ENCODE measurements at places on chromosomes 4 and X. TPM values are rescaled to one million over a fixed set of nuclear protein-coding genes. Genes with fewer than 3 reads are reported as not detected.

DNA sequence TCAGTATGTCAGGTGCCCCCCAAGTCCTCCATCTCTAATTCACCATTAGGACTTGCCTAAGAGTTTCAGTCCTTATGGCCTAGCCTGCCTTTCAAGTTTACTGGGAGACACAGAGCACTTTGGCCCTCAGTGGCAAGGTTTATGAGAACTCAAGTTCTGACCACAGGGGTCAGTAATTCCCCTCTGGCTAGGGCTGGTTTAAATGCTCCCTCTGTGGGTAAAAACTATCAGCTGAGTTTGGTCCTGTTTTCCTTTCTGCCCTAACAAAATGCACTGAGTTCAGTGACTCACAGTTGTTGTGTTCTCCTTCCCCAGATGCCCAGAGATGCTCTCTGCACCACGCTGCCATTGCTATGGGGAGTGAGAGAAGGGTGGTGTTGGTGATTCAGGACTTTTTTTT lies 163.2 kb downstream of the RELL1 start:
- no peak for DNase-seq

GRCh38 chr4:183256343-183256742 lies 63.7 kb downstream of the CLDN22 start:
- DNase-seq = no peak

- no peak for DNase-seq
Observed at GRCh38 chrX:120144178-120144844, 14.1 kb upstream of the RHOXF2 start.

GRCh38 chr4:96009427-96010119 lies 169.7 kb downstream of the PDHA2 start:
- DNase-seq = no peak

GRCh38 chr4:101153653-101154052 lies 193.7 kb downstream of the PPP3CA start:
- DNase-seq = no peak

DNA sequence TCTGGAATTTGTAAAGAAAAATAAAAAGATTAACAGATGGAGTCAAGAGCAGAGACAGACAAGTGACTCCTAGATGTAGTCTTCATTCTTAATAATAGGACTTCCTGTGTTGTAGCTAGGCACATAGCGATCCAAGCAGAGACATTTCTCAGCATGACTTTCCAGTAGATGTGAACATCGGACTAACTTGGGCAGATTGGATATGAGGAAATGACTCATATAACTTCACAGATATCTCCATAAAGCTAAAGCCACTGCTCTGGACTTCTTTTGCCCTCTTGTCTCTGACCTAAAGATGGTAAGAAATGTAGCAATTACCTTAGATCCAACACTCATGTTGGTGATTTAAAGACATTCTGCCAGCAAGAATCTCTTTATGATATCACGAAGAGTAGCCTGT lies 131.7 kb downstream of the EPHA5 start:
- DNase-seq = no peak

DNA sequence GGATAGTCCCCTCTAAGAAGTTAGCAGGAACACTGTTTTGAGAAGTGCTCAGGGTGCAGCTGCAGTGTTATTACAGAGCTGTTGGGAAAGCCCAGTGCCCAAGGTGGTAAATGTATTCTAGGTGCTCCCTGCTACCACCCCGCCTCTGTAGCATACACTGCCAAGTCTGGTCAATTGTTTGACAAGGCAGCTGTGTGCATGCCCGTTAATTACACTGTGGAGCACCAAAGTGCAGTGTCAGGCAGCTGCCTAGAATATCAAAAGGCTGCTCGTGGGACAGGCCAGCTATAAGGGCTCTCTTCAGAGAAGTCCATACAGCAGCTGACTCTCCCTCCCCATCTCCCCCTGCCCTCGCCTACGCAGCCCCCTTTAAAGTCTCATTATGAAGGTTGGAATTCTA lies 99.9 kb upstream of the KLHL13 start:
- no peak for DNase-seq

- DNase-seq = no peak
Observed at GRCh38 chrX:152819266-152819665, 11.3 kb downstream of the CETN2 start.

- DNase-seq = no peak
Observed at GRCh38 chr4:163866728-163867315, 372.3 kb downstream of the TMA16 start.

GRCh38 chr4:5957076-5957475 lies 61.2 kb downstream of the C4orf50 start:
- no peak for DNase-seq

GRCh38 chr4:152591396-152591795 lies 55.5 kb upstream of the FBXW7 start:
- peak; percentile 13 for DNase-seq

GRCh38 chrX:6293716-6294115 lies 65.0 kb upstream of the NLGN4X start:
- DNase-seq = no peak

DNA sequence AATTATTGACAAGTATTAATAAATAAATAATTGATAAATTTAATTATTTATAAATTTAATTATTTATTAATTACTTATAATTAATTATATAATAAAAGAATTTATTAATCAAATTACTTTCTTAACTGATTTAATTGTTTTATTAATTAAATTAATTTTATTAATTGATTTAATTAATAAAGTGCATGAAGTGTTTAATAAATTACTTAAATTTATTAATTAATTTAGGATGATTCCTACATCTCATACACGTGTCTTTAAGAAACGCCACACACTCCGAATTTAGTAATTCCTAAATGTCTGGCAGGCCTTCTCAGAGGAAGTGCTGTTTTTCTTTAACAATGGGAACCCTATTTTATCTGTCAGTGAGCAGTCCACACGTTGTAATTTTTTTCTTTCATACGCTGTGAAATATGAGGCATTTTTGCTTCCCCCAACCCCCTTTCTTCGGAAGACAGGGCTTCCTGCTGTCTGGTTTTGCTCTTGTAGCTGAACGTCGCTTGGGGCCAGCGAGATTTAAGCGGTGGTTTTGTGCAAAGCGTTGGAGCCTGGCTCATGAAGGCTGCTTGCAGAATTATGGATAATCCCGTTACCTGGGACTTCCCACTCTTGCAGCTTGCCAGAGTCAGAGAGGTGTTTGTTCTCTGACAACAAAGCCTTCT lies 46.8 kb downstream of the CRLF2 start:
- DNase-seq = no peak

GRCh38 chrX:104330966-104331365 lies 76.2 kb upstream of the ESX1 start:
- DNase-seq = no peak

DNA sequence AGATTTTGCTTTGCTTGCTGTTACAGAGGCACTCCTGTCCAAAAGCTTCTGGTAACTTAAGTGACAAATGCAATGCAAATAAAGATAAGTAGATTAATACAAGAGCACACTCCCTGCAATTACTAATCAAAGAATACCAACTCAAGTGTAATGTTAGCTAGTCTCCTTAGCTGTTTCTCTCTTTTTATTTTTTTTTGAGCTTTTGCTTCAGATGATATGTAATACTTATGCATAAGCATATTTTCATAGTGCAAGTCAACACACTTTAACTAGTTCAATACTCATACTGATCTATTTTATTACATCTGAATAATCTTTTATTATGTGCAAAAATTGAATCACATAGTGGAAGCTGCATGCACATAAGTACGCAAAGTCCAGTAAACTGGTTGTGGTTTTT lies 2.7 kb downstream of the SLC7A11 start:
- DNase-seq = no peak

DNA sequence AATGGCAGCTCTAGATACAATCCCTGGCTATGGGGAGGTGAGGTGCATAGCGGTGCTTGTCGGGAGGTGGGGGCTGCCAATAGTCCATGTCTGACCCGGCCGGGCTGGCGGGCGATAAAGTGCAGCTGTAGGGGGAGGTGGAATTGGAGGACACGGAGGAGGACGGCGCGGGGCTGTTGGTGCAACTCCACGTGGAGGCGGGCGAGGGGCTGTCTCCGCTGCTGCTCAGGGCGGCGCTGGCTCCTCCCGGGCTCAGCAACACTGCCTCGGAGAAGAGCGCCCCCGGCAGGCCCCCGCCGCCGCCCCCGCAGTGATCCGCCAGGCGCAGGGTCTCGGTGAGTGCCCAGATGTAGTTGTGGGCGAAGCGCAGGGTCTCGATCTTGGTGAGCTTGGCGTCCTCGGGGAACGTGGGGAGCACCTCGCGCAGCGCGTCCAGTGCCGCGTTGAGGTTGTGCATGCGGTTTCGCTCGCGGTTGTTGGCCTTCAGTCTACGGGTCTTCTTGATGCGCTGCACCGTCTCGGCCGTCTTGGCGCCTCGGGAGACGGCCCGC lies 1.3 kb downstream of the NEUROG2 start:
- peak; percentile 24 for DNase-seq

DNA sequence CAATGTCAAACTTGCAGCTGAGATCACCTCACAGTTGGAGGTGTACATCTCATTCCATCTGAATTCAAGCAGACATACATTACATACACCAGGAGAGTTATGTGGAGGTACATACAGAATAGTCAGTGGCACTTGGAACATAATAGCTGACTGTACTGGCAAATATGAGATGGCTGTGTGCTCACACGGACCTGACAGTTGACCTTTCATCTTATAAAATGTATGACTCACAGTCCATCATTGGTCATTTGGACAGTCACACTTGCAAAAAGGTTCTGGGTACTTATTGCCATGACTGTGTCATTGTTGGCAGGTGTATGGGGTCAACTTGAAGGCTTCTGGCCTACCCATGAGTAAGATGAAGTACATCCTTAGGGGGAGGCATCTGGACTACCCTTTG lies 88.6 kb upstream of the WDR1 start:
- no peak for DNase-seq

DNA sequence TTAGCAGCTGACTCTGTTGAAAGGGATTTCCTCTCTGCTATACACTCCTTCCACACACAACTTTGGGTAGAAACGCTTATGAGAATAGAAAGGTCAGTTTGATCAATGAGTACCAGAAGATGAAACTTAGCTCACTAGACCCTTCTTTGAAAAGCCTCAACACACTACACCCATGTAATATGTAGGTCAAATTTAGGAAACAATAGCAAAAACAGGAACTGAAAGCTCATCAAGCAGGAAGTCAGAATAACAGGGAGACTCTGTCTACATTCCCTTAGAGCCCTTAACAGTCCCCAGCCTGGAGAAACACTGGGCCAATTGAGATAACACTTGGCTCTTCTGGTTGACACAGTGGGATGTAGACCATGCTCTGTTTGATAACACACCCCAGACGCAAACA lies 30.7 kb downstream of the SRPX2 start:
- DNase-seq = no peak

GRCh38 chr4:139246166-139246565 lies 33.9 kb downstream of the MGARP start:
- no peak for DNase-seq

- DNase-seq = no peak
Observed at GRCh38 chr4:1686440-1687036, 2.4 kb upstream of the FAM53A start.

- DNase-seq = no peak
Observed at GRCh38 chr4:6456450-6456849, 16.0 kb downstream of the PPP2R2C start.

GRCh38 chrX:18468599-18468998 lies 43.2 kb downstream of the CDKL5 start:
- DNase-seq = no peak

DNA sequence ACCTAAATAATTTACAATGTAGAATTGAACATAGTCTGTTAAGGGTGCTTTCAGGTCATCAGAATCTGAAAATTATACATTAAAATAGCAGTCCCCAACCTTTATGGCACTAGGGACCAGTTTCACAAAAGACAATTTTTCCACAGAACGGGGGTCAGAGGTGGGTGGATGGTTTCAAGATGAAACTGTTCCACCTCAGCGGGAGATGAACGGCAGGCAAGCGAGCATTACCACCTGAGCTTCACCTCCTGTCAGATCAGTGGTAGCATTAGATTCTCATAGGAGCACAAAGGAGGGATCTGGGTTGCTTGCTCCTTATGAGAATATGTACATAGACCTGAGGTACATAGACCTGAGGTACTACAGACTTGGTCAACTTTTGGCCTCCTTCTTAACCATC lies 29.0 kb downstream of the LRBA start:
- DNase-seq = no peak

- no peak for DNase-seq
Observed at GRCh38 chrX:109672239-109672638, 47.3 kb upstream of the KCNE5 start.

GRCh38 chr4:169404960-169405359 lies 134.2 kb upstream of the SH3RF1 start:
- no peak for DNase-seq

- no peak for DNase-seq
Observed at GRCh38 chrX:65920620-65921019, 119.3 kb downstream of the VSIG4 start.

- DNase-seq = no peak
Observed at GRCh38 chrX:108297290-108297689, 140.9 kb downstream of the COL4A6 start.

- DNase-seq = no peak
Observed at GRCh38 chr4:105715692-105716278, 7.2 kb downstream of the GSTCD start.

- no peak for DNase-seq
Observed at GRCh38 chr4:20520901-20521300, 179.4 kb upstream of the PACRGL start.

DNA sequence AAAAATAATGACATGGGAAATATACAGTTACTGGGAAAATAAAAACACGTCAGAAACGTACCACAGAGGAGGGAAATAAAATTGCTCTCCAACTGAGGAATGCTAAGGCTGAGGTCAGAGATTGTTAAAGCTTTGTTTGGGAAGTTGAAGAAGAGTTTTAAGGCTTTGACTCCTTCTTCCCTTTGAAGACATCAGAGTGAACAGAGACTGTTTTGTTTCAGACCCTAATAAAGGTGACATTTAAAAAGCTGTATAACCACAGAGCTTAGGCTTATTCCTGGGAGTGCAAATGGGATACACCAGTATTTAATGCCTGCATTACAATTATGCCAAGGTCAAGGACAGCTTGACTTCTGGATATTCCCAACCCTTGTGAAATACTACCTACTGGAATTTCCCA lies 102.8 kb downstream of the TRIML1 start:
- DNase-seq = no peak

GRCh38 chr4:153988492-153989363 lies 199.8 kb upstream of the SFRP2 start:
- DNase-seq = no peak

- no peak for DNase-seq
Observed at GRCh38 chr4:108035691-108036090, 46.0 kb downstream of the HADH start.

GRCh38 chr4:106063009-106063408 lies 167.7 kb downstream of the NPNT start:
- no peak for DNase-seq

- no peak for DNase-seq
Observed at GRCh38 chr4:108795733-108796132, 32.9 kb upstream of the ETNPPL start.

The PNMA3 gene
- 12.6 TPM for total RNA-seq

The SLC25A6 gene
- total RNA-seq = 139 TPM

The MAGEA9 gene
- not detected for total RNA-seq

The DYNLT3 gene
- 27.3 TPM for total RNA-seq

The KDR gene
- 11.0 TPM for total RNA-seq

The UGT2A1 gene
- total RNA-seq = not detected

The TRIM75 gene
- total RNA-seq = not detected

The GPR50 gene
- not detected for total RNA-seq

The NR3C2 gene
- 5.7 TPM for total RNA-seq

The ADGRG4 gene
- not detected for total RNA-seq

The CENPVL2 gene
- 3.3 TPM for total RNA-seq

The BANK1 gene
- under 0.01 TPM for total RNA-seq

The EBP gene
- 53.4 TPM for total RNA-seq

The GSX2 gene
- 3.3 TPM for total RNA-seq

The AVPR2 gene
- not detected for total RNA-seq

The PLCXD1 gene
- total RNA-seq = 14.7 TPM

The TMEM271 gene
- total RNA-seq = 15.9 TPM
